Activated T-cell treated with anti-CD3 and anti-CD28 coated beads for 4 hours (primary cell): ENCODE measurements at places on chromosomes 5 and 9.

- no peak for DNase-seq
Measured at GRCh38 chr9:81686614-81687520, 2.5 kb downstream of the TLE1 start.

DNA sequence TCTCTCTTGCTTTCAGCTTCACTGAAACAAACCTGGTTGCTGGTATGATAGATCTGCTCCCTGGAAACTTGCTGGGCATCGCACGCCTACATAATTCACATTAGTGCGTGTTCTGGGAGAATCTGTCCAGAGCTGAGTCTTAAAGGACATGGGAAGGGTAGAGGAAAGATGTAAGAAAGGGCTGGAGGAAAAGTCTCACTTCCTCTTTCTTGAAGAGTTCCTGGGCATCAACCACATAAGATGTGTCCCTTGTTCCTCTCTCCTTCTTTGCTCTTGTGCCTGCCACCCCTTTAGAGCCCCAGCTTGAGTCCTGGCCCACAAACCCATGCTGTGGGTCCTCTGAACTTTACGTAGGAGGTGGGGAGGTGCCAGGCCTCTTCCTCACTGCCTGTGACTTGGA lies 205.3 kb upstream of the PANK3 start:
- DNase-seq = no peak

DNA sequence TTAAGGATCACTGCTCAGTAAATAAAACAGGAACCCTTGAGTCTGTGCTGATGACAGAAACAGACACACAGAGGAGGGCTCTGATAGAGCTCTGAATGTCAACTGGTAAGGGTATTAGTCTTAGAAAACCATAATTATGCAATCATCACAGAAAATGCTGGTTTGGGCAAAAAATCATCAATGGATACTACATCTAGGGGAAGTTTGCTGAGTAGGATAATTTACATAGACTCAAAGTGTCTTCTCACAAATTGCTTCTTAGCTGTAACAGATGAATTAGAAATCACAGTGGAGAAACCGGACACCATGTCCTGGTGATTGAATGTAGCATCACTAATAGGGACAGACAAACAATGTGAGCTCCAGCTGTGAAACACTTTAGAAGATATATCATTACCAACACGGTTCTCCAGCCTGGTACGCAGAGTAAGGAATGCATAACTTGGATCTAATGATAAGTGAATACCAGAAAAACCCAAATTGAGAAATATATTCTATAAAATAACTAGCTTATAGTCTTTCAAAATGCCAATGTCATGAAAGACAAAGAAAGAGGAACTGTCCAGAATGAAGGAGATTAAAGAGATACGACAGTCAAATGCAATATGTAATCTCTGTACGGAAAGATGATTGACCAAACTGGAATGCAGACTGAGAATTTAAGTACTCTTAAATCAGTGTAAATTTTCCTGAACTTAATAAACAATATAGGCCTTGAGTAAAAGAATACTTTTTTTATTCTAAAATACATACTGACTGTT lies 17.3 kb downstream of the CHD1 start:
- DNase-seq = no peak

GRCh38 chr5:67964619-67965018 lies 250.9 kb upstream of the PIK3R1 start:
- DNase-seq = no peak

DNA sequence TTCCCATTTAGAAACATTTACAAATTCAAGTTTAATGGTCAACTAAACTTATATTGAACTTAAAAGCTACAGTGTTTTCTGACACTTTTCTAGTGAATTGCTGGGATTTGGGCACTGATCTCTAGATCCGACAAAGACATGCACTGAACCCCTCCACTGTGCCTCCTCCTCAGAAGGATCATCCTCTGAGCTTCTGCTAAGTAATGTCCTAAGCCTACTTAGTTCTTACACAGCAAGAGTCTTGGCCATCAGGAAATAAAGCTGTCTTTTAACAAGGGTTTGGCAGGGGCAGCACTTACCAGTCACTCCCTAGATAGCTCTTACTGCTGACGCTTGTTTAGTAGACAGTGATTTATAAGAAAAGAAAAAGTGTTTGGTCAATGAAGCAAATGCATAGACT lies 50.5 kb downstream of the FAM81B start:
- DNase-seq = no peak

DNA sequence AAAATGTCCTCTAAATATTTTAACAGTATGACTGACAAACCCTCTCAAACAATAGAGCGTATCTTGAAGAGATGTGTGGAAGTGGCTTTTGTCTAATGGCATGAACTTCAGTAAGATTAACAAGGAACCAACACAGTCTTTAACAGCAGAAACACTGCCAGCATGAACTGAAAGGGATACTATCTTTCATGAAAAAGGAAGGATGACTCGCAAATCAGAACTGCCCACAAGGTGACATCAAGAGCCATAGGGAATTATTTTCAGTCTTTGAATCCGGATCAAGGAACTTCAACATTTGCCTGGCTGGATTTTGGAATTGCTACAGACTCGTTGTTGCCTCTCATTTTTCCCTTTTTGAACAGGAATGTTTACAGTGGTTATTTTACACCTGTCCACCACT lies 5.1 kb upstream of the HEXB start:
- DNase-seq = no peak

DNA sequence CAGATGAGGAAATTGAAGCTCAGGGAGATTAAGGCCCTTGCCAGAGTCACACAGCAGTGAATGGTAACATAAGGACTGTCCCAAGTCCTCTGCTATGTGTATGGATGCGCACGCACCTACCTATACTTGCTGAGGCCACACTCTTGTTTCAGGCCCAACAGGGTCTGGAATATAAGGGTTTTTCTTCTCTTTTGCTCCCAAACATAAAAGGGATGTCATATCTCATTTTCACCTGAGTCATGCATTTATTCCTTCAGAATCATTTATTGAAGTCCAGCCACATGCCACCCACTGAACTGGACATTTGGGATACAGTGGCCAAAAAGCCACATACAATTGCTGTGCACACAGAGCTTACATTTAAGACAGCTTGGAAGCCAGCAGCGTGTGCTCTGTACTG lies 92.0 kb downstream of the SH3TC2 start:
- DNase-seq = no peak

- no peak for DNase-seq
Measured at GRCh38 chr5:114097570-114097969, 264.3 kb upstream of the KCNN2 start.

DNA sequence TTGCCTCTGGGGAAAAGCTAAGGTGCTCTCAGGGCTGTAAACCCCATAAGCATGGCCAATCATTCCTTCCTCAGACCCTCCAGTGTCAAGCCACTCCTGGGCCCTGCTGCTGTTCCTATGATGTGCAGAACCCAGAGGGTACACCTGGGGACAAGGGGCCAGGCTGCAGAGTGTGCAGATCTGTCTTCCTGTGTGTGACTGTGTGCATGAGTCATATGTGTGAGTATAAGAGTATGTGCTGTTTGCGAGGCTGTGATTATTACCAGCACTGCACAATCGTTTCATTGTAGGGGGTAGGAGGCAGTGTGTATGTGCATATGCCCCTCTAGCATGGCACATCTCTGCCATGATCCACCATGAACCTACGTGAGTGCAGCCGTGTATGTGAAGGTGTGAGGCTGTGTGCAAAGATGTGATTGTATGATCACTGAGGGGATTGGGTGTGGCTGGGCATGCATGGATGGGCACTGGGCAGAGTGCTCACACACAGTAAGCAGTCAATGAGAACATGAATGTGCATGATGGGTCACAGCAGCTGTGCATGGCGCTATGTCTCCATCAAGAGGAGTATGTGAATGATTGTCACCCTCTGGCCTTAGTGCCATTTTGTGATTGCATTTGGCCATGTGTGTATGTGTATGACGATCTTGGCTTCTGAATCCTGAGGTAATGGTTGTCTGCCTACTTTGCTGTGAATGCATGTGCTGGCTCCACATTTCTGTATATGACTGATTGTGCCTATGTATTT lies 2.4 kb upstream of the OR1K1 start:
- DNase-seq = no peak

DNA sequence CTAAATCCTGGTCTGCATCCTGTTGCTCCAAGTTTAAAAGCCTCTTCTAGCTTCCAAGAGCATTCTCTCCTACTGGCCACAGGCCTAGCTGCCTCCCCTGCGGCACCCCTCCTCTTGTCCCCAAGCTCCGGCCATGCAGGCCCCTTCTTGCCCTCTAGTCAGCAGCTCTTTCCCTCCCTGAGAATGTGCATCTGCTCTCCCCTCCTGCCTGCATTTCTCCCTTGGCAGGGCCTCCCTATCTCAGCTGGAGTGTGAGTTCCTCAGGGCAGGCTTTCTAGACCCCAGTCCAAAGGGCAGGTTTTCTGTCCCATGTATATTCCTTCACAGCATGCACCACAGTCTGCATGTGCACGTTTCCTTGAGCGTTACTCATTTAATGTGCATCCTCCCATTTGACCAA lies 24.6 kb upstream of the BARX1 start:
- no peak for DNase-seq

- DNase-seq = no peak
Measured at GRCh38 chr5:2370626-2371418, 380.7 kb downstream of the IRX2 start.

GRCh38 chr5:78533356-78533755 lies 115.2 kb downstream of the LHFPL2 start:
- DNase-seq = no peak

GRCh38 chr5:141762790-141763368 lies 80.8 kb upstream of the ARAP3 start:
- no peak for DNase-seq

- no peak for DNase-seq
Measured at GRCh38 chr5:111563031-111563822, 50.9 kb upstream of the STARD4 start.

DNA sequence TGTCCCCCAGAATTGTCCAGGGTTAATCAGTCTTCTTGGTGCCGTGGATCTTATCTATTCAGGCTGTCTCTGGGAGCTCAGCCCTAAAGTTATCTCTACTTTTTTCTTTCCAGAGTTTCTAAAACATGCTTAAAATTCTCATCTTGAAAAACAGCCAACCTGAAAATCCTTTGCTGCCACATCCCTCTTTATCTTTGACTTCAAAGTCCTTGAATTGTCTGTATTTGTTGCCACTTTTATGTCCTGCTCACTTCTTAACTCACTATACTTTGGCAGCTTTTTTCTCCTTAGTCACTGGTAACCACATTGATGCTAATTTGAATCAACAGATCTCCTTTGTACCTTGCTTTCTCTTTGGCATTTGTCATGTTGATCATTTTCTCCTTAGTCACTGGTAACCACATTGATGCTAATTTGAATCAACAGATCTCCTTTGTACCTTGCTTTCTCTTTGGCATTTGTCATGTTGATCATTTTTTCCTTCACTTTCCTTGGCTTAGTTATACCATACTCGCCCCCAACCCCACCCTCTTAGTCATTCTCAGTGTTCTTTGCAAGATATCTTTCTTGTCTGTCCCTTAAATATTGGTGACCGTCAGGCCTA lies 8.5 kb downstream of the DMXL1 start:
- DNase-seq = peak; percentile 12

GRCh38 chr5:174056064-174056847 lies 10.8 kb downstream of the NSG2 start:
- no peak for DNase-seq

DNA sequence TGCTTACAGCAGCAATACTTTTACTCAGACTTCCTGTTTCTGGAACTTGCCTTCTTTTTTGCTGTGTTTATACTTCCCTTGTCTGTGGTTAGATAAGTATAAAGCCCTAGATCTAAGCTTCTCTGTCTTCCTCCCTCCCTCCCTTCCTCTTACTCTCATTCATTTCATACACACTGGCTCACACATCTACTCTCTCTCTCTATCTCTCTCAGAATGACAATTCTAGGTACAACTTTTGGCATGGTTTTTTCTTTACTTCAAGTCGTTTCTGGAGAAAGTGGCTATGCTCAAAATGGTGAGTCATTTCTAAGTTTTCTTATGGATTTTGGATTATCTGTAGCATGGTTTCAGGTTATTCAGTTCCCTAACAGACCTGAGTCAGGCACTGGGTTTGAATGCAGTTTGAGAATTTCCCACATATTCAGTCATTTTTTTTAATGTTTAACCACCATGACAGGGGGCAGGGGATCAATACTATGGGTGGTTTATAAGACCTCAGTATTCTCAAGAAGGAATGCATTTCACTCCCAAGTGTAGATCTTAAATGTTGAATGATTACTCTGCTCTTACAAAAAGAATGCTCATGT lies at the start of gene IL7R:
TSS of gene IL7R (plus strand) at position 127 of the 587 bp plus-strand sequence. CDS start at position 214, 87 bp downstream.
- no peak for DNase-seq

DNA sequence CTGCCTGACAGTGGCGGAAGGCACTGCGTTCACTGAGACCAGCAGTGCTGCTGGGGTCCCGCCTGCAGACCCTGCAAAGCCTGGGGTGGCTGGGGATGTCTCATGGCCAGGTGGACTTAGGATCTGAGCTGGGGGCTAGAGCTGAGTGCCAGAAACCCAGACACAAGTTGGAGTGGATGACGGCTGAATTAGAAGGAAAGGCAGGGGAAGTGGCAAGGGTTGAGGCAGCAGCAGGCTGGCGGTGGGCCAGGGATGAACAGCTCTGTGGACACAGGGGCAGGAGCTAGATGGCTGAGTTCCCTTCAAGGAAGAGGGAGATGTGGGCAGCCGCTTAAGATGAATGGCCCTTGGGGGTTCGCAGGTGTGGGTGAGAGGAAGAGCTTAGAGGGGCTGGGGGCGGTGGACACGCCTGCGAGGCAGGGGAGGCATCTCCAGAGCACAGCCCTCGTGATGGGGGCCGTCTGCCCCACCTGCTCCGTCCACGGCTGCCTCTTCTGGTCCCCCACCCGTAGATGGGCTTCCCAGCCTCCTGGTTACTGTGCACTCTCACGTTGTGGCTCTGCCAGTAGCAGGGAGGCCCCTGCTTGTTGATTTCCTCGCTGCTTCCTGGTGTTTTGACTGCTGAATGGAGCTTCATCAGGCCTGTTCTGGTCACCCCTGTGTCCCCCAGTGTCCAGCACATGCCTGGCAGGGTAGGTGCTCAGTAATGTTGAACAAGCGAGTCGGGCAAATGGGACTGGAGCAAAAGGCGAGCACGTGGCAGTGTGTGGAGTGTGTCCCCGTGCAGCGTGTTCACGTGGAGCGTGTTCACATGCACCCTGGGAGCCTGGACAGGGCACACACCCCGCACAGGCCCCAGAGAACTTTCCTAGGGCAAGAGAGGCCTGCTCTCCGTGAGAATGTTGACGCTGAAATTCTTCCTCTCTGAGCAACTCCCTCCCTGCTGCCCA lies 168.2 kb downstream of the CACNA1B start:
- no peak for DNase-seq

DNA sequence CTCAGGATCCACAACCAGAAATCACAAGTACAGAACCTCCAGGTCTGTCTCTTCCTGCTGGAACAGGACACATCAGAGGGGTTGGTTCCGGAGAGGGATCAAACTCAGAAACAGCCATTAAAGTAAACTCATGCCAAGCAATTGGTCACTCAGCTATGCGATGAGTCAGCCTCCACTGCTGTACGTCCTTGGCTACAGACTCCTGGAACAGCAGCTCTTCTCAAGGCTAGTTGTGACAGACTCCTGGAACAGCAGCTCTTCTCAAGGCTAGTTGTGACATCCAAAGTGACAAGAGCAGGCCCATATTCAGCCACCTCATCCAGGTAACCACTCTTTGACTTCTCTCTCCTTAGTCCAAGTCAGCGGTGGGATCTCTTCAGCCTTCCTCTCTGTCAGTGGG lies at the start of gene SPINK13:
TSS of gene SPINK13 (plus strand) at position 229 of the 400 bp plus-strand sequence. CDS start 1,279 bp downstream, outside the sequence.
- no peak for DNase-seq
